ENCODE measurements at places on chromosomes 5 and 9. TPM values are rescaled to one million over a fixed set of nuclear protein-coding genes. Genes with fewer than 3 reads are reported as not detected.

SNCAIP gene
- not detected for total RNA-seq

TMEM232 gene
- total RNA-seq: not detected

AUH gene
- 12.1 TPM for total RNA-seq

FABP6 gene
- 22.4 TPM for total RNA-seq

TAF11L5 gene
- not detected for total RNA-seq

PCDHGA10 gene
- total RNA-seq: 0.14 TPM

PGM5 gene
- not detected for total RNA-seq

BNC2 gene
- 0.12 TPM for total RNA-seq

UBE2QL1 gene
- not detected for total RNA-seq

SPATA31A3 gene
- total RNA-seq: not detected

GLRA1 gene
- total RNA-seq: not detected
